ENCODE measurements at places on chromosomes 6 and 20.

DNA sequence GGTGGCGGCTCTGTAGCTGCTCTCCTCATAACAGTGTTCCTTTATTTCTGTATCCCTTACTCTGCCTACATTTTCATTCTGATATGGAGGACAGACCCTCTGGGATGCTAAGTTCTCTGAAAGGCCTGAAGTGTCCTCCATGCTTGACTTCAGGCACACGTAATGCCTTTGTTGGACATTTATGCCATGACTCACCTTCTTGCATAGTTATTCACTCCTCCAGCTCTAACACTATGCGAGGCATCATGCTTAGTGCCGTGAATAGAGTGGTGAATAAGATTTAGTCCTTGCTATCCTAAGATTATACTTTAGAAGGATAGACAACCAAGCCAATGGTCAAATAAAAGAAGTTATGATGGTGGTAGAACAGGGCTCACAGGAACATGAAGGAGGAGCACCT is 760.9 kb upstream of the FLRT3 start:
- no peak for DNase-seq

DNA sequence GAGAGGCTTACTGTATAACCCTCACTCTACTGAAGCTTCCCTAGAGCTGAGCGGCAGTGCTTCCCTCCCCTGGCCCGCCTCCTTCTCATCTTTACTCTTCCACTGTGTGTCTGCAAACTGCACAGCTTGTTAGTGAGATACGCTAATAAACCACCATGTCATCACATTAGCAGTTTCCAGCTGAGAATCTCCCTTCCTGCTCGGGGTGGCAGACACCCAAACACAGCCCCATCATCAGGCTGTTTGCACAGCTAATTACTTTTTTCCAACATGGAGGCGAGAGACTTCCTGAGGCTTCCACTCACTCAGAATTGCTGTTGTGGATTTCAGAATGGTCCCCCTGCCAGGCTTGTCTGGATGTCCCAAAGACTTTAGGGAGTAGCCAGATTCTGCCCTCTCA is 444.9 kb upstream of the SULF2 start:
- DNase-seq: no peak

DNA sequence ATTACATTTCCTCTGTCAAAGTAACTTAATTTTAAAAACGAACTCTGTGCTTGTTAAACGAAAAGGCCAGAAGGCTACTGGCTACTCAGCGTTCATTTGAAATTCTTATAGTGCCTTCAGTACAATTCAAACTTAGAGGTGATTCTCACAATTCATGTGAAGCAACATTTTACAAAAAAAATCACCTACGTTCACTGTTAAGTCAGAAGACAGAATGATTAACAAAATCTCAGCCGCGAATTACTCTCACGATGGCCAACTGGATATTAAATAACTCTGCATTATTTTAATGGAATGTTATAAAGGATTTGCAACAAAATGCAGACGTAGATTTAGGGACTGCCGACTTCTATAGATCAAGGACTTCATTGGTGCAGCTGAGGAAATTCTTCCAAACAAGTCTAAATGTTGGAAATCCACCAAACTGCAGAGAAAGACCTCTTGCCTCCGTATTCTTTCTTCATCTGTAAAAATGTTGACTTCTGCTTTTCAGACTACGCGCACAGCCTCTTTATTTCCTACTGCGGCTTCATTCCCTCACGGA is 1.6 kb upstream of the QKI start:
- no peak for DNase-seq

DNA sequence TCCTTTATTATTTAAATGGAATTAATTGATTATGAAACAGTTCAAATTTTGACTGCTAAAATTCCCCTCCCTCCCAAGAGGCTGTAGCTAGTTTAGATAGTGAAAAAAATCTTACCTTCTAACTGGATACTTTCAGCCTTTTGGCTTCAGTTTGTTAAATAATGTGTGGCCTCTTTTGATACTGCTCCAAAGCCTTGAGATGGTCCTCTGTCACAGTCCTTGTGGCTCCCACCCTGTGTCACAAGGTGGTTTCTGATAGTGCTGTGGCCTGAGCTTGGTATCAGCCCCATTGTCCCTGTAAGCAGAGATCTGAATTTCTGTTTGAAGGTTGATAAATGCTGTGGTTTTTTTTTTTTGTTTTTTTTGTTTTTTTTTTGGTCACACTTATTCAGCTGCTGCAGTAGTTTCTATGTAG is 20.8 kb downstream of the PANK2 start:
- no peak for DNase-seq

GRCh38 chr6:142523515-142524375 is 221.9 kb downstream of the ADGRG6 start:
- no peak for DNase-seq

DNA sequence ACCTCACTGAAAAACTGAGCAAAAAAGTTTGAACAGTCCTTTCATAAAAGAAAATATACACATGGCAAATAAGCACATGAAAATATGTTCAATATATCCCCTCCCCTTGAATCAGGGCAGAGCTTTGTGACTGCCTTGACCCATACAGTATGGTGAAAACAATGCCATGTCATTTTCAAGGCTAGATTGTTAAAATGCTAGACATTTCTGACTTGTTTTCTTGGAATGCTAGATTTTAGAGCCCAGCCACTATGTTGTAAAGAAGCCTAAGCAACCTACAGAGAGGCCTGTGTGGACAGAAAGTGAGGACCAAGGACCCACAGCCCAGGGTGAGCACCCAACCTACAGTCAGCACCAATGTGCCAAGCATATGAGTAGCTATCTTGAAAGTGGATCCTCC is 17.1 kb upstream of the ASF1A start:
- no peak for DNase-seq

GRCh38 chr6:34867484-34867883 is 20.4 kb downstream of the TAF11 start:
- DNase-seq: no peak

- no peak for DNase-seq
Observed at GRCh38 chr6:73367761-73368355, 1.8 kb downstream of the OOEP start.

- DNase-seq: no peak
Observed at GRCh38 chr6:159259441-159260125, 90.4 kb downstream of the FNDC1 start.

DNA sequence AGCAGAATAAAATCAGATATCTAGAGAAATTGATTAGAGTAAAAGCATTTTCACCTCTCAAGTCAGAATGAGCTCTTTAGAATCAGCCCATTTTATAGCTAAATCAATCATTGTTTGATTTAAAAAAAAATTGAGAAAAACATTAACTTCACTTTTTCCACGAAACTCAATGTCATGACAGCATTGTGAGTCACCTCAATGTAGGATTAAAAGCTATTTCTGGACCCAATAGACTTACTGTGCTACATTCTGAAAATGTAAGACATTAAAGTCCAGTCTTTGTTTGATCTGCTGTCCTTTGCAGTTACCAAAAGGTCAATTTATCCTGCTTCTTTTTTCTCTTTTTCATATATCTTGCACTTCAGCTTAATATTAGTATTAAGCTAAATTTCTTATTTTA is 519.4 kb upstream of the ZNF337 start:
- DNase-seq: no peak

GRCh38 chr6:19515939-19516338 is 321.2 kb upstream of the ID4 start:
- no peak for DNase-seq

- DNase-seq: no peak
Observed at GRCh38 chr6:165345700-165346099, 36.3 kb upstream of the C6orf118 start.

- DNase-seq: no peak
Observed at GRCh38 chr6:13581700-13582229, 7.4 kb downstream of the SIRT5 start.

DNA sequence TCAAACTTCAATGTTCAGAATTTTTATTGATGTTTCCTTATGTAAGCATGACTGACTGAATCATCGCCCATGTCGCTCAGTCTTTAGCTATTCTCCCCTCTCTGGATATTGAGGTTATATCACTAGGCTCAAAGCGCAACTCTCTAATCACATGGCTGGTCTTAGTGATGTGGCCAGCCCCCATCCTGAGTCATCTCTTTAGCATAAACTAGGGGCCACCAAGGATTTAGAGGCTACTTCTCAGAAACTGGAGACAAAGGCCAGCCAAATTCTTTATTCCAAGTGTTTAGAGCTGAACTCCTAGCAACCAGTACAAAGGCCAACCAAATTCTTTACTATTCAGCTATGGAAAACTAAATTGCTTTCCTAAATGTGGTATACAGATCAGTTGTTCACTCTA is 61.4 kb downstream of the FAM135A start:
- DNase-seq: no peak

DNA sequence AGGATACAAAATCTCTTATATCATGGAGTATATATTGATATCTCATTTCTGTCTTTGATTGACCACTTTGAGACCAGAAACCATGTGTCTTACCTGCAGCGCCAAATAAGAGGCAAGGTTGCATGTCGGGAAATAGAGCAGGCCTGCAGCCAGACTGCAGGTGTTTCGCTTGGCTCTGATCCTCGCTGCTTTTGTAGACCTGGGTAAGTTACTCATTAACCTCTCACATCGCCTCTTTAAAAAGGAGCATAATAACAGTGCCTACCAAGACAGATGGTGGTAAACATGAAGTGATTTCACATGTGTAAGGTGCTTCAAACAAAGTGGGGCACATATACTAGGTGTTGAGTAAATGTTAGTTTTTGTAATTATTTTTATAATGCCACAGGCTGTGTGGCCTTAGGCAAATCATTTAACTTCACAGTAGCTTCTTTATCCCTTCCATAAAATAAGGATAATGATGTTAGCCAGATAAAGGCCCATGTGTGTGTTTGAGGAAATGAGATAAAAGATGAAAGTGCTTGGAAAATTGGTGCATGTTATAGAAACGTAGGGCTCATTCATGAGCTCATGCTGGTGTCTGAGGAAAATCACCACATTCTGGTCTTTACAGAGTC is 248.8 kb upstream of the MAP3K7 start:
- no peak for DNase-seq

- DNase-seq: no peak
Observed at GRCh38 chr20:32201296-32201976, 6.1 kb downstream of the PLAGL2 start.

DNA sequence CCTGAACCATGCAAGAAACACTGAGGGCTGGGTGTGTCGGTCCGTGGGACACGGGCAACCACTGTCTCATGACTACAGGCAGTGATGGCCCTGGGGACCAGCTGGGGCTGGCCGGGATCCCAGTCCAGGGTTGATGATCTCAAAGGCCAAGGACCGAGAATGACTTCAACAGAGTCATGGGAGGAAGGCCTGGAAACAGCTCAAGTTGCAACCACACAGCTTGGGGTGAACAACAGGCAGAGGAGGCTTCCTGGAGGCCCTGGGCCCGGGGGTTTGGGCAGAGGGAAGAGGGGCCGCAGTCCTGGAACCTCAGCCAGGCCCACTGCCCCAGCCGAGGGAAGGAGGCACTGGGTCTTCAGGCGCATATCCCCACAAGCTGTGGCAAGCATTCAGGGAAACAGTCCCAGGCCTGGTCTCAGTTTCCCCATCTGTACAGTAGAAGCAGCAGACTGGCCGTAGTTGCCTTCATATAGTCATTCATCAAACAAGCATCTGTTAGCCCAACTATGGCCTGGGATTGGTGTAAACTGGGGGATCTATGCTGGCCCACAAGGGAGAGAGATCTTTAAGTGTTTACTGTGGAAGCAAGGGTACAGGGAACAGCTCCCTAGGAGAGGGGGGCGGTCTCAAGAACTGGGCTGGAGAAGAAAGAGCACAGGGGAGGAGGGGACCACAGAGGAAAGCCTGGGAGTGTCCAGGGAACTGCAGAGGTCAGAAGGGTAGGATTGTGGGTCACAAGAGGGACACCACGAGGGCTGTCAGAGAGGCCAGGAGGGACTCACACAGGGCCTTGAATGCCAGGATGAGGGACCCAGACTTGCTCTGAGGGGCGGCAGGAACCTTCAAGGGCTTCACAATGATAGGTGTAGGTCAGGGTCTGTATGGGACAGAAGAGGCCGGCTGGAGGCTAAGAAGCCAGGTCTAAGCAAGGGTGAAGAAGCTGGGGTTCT is 2.1 kb downstream of the MYL9 start:
- no peak for DNase-seq

- no peak for DNase-seq
Observed at GRCh38 chr6:33075208-33075567, 602 bp upstream of the HLA-DPB1 start.

DNA sequence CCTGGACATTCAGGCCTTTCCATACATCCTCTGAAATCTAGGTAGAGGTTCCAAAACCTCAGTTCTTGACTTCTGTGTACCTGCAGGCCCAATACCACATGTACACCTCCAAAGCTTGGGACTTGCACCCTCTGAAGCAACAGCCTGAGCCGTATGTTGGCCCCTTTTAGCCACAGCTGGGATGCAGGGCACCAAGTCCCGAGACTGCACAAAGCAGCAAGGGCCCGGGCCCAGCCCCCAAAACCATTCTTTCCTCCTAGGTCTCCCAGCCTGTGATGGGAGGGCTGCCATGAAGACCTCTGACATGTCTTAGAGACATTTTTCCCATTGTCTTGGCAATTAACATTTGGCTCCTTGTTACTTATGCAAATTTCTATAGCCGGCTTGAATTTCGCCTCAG is 107.4 kb upstream of the FRMD1 start:
- DNase-seq: no peak
